ENCODE measurements at places on chromosomes 7 and 10.

GRCh38 chr7:30733216-30733615 lies 18.7 kb upstream of the INMT start:
- DNase-seq: no peak

GRCh38 chr10:132512693-132513345 lies 24.8 kb upstream of the INPP5A start:
- DNase-seq: no peak

- no peak for DNase-seq
These were observed 172.4 kb upstream of the AGR3 start for GRCh38 chr7:17054206-17054605.

DNA sequence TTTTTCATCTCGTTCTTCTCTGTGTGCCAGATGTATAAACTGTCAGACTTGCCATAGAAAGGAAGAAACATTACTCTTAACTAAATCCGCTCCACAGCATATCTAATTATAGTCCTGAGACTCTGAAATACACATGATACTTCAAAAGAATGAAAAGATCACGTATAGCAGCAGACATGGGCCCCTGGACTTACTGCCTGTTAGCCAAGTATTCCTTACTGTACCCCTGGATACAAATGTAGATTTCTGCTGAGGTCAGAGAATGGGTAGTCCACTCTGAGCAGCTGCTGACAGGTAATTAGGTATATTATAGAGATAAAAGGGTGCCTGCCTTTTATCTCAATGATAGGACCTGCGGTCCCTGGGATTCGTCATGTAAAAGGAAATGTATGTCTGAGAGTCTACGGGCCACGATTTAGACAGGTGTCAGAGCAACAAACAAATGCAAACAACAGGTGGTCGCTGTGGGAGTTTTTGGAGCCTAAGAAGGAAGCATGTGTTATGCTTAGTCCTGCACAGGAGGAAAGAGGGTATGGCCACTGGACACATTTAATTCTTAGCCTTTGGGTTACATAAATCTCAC lies 69.4 kb downstream of the VOPP1 start:
- no peak for DNase-seq

DNA sequence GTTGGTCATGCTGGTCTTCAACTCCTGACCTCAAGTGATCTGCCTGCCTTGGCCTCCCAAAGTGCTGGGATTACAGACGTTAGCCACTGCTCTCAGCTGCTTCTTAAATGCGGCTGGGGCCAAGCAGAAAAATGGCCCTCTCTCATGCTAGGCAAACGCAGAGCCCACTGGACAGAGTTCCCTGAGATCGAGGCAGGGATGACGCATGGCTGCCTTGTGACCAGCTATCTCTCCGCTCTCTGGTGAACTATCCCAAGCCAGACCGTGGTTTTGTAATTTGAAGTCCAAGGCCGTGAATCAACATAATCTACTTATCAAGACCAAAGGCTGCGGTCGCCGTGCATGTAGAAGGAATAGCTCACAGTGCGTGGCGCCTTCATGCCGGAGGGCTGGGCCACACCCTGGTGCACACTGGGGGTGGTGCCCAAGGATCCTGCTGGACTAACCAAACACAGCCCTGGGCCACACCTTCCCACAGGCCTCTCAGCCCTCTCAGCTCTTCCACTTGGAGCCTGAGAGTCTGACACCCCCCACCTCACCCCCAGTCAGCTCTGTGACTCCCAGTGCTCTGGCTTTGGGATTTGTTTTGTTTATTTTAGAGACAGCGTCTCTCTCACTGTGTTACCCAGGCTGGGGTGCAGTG lies 88.1 kb upstream of the CUX1 start:
- peak; percentile 99 for DNase-seq

GRCh38 chr10:109784236-109784635 lies 139.1 kb downstream of the XPNPEP1 start:
- DNase-seq: no peak

DNA sequence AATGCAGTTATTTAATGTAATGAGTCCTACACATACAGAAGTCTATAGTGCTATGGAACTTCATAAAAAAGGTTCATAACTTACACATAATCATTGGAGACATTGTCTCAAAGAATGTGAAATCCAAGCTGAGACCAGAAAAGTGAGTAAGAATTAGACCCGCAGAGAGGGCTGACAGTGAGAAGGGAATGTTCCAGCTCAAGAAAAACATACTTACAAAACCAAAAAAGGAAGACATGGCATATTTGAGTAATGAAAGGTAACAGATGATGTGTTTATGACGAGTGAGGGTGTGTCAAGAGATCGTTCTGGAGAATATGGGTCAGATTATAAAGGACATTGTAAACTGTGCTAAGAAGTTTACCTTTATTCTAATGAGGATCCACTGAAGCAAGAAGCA lies 566.5 kb downstream of the ATRNL1 start:
- DNase-seq: no peak
